Foreskin keratinocyte (primary cell): ENCODE measurements at places on chromosomes 1 and 21. TPM values are rescaled to one million over a fixed set of nuclear protein-coding genes. Genes with fewer than 3 reads are reported as not detected.

The TSACC gene
- total RNA-seq, result 0.60 and 0.82 TPM in 2 replicates

The FAM229A gene
- 0.32 and 0.61 TPM in 2 replicates for total RNA-seq

- DNase-seq, result peak; percentile 14
Observed at GRCh38 chr21:37006486-37007291, at the start of gene RIPPLY3. Gene RIPPLY3, plus strand, starts transcription at chr21:37006702. Its CDS starts 71 bp downstream, at chr21:37006773.

- no peak for DNase-seq
Observed at GRCh38 chr1:37994886-37995566, 5.2 kb upstream of the SF3A3 start.

The IL24 gene
- total RNA-seq, result 2.3 and 4.5 TPM in 2 replicates

- DNase-seq, result no peak
Observed at GRCh38 chr1:154166207-154166606, 11.3 kb upstream of the NUP210L start.
